Right ventricle myocardium inferior (tissue), 1 donor: ENCODE measurements at places on chromosomes 7 and 10.

- DNase-seq: no peak
Observed at GRCh38 chr7:25861164-25861496, 290.9 kb upstream of the NFE2L3 start.

DNA sequence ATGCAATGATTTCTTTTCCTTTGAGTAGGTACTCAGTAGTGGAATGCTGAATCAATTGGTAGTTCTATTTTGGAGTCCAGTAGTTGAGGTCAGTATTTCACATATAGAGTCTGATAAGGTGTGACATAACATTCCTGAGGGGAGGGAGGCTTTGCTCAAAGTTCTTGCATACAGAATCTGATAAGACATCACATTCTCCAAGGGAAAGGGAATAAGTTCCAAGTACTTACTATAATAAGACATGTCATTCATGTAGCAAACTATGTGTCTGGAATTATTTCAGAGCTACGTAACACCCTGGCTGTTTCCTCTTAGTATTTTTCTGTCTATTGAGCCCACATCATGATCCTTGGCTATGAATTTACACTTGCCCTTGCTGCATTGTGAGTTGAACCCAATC is 74.3 kb upstream of the POM121L12 start:
- DNase-seq: no peak

GRCh38 chr7:135389971-135390370 is 119.9 kb downstream of the CNOT4 start:
- DNase-seq: no peak

GRCh38 chr7:80348223-80348622 is 163.6 kb downstream of the GNAT3 start:
- DNase-seq: no peak

DNA sequence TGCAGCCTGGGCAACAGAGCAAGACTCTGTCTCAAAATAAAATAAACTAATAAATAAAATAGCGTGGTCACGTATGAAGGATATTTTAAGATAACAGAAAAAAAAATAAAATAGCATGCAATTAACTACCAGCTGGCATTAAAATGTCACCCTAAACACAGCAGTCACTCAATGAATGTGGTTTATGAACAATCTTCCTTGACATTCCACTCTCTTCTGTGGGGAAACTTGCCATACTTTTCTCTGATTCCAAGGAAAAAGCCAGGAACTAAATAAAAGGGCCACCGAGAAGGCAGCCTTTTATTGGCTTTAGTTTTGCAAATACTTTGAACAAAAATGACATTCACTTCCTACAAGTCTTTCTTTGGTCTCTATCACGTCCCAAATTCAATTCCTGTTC is 266.6 kb downstream of the PARD3 start:
- DNase-seq: no peak

DNA sequence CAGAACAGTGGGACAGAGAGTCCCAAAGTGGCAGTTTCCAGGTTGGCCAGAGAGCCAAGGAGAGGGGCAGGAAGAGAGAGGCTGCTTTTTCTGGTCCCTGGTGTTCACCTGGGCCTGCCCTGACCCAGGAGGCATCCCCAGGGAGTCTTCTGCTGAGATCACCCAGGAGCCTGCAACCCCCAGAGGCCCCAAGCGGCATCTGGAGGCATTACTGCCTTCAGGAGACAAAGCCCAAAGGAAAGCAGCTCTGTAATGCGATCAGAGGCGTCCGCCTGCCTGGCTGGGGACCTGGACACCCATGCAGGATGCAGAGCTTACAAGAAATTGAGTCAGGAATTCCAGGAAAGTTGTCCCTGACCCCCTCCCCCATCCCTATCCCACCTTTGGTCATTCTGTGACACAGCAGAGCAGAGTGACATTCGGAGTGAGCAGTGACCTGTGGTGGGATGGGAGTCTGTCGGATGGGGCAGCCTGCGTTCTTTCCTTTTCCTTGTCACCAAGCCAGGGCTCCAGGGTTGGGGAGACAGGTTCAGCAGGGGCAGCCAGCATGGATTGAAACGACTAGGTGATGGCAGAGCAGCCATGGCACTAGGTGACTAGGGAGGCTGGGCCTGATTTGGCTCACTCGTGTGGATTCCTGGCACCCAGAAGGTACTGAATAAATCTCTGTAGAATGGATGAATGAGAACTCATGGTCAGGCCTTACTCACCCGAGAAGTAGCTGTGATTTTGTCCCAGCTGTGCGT is 10.4 kb downstream of the UNC5B start:
- no peak for DNase-seq

GRCh38 chr7:159097661-159098423 is 46.8 kb downstream of the VIPR2 start:
- no peak for DNase-seq

DNA sequence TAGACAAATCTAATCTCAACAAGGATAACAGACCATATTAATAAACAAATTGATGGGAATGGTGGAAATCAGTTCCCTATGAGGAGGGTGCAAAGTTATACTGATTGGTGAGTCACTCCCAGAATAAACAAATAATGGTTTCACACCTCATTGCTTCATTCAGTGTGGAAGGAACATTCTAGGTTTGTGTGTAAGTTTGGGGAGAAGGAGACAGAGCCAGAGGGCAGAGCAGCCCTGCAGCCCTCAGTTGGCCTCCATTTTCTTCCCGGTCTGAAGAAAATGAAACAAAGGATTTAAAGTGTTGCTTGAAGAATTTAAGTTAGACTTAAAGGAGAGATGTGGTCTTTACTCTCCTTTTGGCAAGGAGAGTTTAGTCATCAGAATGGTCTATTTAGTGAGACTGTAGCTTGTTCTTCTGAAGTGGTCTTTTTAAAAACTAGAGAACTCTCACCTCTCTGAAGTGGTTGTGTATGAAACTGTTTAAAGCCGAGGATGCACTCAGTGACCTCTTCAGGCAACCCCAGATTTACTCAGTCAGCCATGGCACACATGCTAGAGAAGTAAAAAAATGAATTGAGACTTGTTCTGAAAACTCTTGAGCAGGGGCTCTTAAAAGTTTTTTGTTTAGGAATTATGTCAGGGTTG is 27.2 kb downstream of the IKZF1 start:
- no peak for DNase-seq

DNA sequence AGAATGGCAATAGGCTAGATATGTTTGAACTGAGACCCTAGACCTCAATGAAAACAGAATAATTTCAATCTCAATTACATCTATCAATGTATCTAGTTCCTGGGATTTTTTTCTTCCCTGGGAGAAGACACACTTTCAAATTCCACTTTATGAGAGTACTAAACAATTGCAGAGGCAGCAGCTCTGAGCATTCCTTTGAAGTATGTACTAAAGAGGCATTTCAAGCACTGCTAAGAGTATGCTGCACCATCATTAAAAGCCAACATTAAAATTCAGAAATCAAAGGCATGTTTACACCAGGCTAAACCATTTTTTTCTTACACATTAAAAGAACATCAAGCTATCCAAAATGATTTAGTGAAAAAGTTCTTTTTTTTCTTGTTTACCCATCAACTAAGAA is 297.9 kb upstream of the CACNA2D1 start:
- DNase-seq: no peak

DNA sequence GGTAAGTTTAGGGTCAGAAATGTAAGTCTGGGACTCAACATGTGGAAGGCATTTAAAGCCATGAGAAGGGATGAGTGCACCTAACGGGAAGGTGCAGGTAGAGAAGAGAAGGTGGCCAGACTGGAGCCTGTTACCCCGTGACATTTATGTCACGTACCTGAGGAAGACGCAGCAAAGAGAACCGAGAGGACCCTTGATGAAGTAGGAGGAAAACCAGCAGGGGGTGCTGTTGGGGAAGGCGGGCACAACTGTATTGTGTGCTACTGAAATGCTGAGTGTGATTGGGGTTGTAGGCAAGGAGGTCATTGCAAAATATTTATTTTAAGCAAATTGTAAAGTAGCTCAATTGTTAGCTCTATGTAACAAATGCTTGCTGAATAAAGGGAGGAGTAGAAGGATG is 338.2 kb upstream of the PRKCQ start:
- no peak for DNase-seq

- no peak for DNase-seq
Observed at GRCh38 chr10:117450940-117451339, 75.7 kb upstream of the PDZD8 start.
